ENCODE measurements at places on chromosomes 3 and 15. TPM values are rescaled to one million over a fixed set of nuclear protein-coding genes. Genes with fewer than 3 reads are reported as not detected.
A peak's percentile ranks its signal among the peaks of the same experiment; 100 is the strongest.

Gene DPPA4
- 0.10 TPM for total RNA-seq

Gene STRIT1
- total RNA-seq = not detected

- peak; percentile 65 for DNase-seq
Observed at GRCh38 chr15:56047354-56047753, 53.9 kb upstream of the NEDD4 start.

GRCh38 chr3:129530251-129530791 lies 1.9 kb downstream of the RHO start:
- peak; percentile 17 for DNase-seq

DNA sequence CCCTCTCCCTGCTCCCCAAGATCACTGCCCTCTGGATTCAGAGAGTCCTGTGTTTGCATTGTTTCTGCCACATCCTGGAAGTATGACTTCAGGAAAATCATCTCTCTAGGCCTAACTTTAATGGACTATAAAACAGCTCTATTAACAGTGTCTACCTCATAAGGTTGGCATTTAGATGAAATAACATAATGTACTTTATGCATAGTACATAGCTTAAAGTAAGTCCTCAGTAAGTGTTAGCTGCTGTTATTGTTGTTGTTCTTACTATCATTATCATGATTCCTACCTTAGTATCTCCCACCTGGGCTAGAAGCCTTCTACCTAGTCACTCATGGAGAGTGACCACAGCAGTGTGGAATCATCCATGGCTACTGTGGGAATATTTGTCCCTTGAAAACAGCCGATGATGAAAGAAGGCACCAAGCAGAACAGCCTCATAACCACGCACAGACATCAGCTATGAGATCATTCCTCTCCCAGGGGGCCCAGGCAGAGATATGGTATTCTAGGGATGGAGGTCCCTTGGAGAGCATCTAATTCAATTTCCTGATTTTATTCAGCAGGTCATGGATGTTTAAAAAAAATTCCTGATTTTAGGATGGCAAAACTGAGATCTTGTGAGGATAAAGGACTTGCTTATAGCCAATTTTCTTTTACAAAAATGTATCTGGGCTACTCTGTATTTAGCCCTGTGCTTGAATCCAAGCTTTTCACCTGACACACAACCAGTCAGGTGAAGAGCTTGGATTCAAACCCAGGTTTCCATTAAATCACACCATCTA lies 1.9 kb downstream of the FSD2 start:
- DNase-seq = no peak

DNA sequence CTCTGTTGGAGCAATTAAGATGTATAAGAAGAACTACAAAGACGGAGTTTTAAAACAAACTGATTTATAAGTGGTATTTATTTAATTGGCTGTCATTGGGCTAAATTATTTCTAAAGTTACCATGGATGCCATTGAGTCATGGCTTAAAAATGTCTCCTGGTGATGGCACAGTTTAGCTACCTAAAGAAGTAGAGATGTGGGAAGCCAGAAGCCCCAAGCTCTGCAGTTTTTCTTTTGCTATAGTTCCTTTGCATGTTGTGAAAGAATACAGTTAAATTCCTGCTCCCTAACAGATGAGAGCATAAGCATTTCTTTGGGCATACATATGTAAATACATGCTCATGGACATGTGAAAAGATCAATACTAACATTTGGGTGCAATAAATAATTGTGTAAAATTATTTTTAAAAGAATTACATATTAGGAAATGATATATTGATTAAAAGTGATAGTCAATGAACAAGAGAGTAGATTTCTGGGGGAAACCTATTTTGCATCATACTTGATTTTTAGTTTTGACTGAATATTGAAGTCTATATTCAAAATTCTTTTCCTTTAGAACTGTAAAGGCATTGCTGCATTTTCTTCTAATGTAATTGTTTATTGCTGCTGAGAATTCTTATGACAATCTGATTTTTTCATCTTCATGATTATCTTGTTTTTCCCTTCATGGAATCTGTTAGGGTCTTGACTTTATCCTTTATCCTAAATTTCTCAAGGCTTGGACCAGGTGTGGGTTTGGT lies 2.1 kb downstream of the OPA1 start:
- DNase-seq = peak; percentile 21

Measured in RPMI7951 (cell line).